ENCODE measurements at places on chromosomes 16 and 17.

- ATAC-seq, result peak; percentile 90
Measured at GRCh38 chr17:46940692-46941404, 17.9 kb downstream of the GOSR2 start.

DNA sequence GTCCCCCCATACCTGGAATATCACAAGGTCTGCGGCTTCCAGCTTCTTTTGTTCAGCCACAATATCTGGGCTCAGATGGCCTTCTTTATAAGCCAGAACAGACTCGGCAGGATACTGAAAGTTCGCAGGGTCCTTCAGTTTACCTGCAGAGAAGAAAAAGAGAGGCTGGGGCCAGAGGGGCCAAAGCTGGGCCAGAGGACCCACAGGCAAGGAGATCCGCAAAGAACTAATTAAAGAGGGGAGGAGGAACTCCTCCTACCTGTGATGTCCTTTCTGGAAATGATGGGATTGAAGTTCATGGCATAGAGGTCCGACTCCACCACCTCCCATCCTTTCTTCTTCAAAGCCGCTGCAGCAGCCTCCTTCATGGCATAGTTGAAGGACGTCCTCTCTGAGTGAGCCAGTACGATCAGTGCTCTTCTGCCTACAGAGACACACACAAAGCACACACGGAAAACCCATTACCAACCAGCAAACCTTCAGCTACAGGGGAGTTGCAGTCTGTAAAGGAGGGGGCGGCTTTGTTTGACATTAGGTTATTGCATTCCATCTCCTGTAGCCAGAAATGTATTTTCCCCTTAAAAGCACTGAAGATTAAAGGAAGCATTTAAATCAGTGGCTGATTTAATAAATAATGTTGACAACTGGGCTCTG lies 8.1 kb downstream of the NQO1 start:
- no peak for ATAC-seq

- ATAC-seq, result peak; percentile 80
Measured at GRCh38 chr17:7444682-7445618, at the start of gene CHRNB1. CHRNB1 (plus strand) TSS chr17:7445061; CDS start chr17:7445128, 67 bp downstream.

- peak; percentile 33 for ATAC-seq
Measured at GRCh38 chr16:67191411-67191994, 452 bp upstream of the E2F4 start.

- no peak for ATAC-seq
Measured at GRCh38 chr16:20887207-20887606, 13.0 kb downstream of the DCUN1D3 start.

DNA sequence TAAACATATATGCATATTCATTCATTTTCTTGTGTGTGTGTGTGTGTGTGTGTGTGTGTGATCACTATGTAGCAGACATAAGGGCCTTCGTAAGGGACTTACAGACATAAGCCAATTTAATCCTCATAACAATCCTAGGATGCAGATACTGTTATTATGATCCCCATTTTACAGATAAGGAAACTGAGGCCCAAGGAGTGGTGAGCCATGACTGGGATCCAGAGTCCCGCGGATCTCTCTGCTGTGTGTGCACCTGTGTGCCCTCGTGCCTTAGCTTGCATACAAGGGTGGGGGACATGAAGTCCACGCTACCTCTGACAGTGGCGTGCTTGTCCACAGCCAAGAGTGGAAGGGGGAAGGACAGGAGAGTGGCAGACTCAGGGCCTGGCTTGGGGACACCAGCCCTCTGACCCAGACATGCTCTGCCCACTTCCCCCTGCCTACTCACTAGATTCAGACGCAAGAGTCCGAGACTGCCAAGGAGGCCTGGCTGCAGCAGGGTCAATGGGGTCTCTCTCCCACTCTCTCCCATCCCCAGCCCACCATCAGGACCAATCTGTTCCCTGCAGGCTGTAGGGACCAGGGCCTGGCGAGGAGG lies 9.8 kb upstream of the SMTNL2 start:
- no peak for ATAC-seq

- ATAC-seq, result no peak
Measured at GRCh38 chr16:19858340-19859018, 26.2 kb downstream of the GPRC5B start.

DNA sequence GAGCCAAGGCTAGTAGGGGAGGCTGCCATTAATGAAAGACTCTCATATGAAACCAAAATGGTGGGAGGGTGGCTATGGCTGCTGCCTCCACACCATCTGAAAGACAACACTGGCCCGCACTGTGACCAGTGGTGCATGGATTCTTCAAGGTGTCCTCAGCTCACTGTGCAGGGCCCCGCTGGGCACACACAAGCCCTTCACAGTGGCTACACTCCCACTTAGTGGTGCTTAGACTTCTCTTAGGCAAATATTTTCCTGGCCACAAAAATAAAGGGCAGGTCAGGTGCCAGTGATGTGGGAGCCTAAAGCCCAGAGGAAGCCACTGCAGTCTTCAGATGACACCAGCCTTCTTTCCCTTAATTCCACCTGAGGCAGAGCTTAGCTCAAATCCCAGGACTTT lies 38.1 kb upstream of the IRX3 start:
- ATAC-seq, result no peak

DNA sequence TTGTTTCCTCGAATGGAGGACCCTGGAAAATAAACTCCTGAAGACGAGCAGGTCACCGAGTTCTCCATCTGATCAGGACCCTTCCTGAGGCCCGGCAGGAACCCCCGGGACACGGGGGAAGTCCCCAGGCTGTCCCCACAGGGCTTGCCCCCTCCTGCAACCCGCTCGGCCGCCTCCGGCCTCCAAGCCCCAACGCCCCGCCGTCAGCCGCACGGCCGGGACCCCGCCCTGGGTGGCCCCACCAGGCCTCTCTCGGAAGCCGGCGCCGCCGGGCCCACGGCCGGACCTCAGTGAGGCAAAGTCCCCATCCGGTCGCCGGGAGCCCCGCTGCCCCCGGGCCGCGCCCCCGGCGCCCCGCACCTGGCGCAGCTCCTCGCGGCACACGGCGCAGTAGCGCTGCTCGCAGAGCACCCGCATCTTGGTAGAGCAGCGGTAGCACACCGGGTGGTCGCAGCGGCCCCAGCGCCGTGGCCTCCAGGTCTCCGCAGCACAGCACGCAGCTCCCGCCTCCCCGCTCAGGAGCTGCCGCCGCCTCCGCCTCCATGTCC lies 383 bp downstream of the ZNF598 start:
- ATAC-seq, result peak; percentile 37

- no peak for ATAC-seq
Measured at GRCh38 chr17:66542129-66542966, 239.9 kb downstream of the PRKCA start.

DNA sequence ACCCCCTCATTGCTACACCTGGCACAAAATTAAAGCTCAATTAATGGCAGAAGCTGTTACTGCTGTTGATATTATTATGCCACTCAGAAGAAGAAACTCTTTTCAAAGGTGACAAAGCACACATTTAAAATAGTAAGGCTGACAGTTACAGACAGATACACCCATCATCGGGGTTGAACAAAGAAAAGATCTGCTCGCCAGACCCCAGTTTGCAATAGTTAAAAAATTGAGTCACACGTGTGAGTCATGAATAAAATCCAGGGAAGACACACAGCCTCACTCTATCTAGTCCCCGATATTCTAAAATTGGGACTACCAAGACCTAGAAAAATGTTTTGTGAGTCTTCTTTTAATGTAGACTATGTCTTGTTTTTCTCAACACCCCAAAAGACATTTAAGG lies 330.0 kb upstream of the SOX9 start:
- ATAC-seq, result no peak

- ATAC-seq, result no peak
Measured at GRCh38 chr16:30131869-30132475, 9.0 kb upstream of the MAPK3 start.

- no peak for ATAC-seq
Measured at GRCh38 chr16:30750201-30750600, 2.0 kb downstream of the PHKG2 start.

DNA sequence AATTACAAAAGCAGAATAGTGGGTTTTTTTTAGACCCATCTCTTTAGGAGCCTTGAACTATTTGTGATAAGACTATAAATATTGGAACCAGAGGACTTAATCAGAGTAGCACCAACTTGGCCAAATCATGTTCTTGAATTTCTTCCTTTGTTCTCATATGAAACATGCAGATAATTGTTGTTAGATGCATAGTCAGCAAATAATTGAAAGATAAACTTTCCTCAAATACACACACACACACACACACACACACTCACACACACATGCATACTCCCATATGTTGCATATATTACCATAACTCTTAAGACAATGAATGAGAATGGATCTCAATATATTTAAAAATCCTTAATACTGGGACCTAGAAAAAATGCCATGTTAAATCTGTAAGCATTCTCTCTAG lies 310.4 kb downstream of the KCNJ2 start:
- ATAC-seq, result no peak

DNA sequence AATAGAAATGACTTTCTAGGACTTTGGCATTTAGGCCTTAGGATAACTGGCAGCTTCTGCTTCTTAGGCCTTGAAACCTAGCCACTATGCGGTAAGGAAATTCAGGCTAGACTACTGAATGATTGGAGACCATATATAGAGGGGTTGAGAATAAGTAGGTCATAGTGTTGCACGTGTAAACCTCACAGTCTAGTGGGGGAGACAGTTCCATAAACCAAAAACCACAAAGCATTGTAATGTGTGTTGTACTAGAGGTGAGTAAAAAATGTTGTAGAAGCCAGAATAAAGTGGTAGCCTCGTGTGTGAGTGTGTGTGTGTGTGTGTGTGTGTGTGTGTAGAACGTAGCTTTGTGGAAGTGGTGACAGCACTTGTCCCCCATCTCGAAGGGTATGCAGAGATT lies 188.5 kb downstream of the MAP2K6 start:
- no peak for ATAC-seq

DNA sequence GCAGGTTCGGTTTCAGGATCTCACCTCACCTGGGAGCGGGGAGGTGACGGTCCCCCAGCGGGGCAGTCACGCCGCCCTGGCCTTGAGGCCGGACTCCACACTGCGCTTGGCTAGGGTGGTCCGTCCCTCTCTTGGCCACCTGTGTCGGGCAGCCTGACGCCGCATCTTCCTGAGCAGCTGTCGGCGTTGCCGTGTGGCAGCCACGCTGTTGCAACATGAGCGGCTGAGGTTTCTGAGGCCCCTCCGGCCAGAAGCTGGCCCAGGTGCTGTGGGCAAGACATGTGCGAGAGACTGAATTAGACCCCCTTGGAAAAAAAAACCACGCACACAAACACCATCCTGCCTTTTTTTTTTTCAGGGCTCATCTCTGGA lies 49.2 kb downstream of the IRF8 start:
- no peak for ATAC-seq

DNA sequence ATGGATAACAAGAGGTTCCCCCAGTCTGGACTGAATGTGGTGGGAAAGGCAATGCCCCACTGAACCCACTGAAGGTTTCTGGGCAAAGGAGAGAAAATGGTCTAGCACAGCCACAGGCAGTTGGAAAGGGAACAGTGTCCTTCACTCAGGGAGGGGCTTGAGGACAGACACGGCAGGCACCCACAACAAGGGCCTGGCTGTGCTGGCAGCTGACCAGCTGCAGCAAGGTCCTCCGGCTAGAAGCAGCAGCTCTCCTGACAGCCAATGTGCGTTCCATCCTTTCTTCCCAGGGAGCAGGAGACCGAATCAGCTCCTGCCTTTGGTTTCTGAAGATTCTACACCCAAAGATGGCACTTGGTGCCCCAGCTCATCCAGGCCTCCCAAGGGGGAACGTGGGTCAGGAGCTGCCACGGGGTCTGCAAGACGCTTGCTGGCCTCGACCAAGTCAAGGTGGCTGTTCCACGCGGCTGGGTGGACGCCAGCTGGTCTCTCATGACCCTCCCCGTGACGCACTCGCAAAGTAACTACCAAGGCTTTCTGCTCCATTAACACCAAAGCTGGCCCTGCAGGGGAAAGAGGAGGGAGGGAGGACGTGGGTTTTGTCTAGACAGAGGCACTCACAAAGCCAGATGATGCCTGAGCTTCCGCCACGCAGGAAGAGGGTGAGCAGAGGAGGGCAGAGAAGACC lies 11.1 kb downstream of the ABR start:
- ATAC-seq, result no peak

- ATAC-seq, result no peak
Measured at GRCh38 chr16:50611332-50611934, 63.2 kb downstream of the NKD1 start.

DNA sequence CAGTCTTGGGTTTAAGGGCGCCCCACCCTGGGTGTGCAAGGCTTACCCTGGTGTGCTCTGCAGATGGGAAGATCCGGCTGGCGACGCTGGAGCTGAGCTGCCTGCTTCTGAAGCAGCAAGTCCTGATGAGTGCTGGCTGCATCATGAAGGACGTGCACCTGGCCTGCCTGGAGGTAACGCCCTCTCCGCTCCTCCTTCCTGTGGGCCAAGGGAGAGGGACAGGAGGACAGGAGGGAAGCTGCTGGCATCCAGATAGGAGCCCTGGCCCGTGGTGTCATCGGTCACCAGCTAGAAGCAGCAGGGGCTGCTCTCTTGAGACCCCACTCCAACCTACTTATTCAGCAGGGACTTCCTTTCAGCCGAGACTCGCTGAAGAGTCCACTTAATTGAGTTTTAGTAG lies 97.8 kb downstream of the CLEC16A start:
- no peak for ATAC-seq

DNA sequence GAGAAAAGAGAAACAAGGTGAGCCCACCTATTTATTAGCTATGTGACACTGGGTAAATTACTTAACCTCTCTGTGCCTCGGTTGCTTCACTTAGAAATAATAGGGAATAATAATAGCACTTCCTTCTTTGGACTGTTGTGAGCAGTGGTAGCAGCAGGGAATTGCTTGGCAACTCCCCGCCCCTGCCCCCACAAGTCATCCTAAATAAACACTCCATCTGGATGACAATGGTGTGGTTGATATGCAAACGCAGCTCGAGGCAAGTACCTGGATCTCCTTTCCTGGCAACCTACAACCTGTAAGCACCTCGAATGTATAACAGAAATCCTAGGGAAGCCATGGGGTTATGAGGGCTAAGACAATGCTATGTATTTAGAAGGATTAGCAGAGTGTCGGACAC lies 9.1 kb downstream of the TEKT3 start:
- no peak for ATAC-seq

DNA sequence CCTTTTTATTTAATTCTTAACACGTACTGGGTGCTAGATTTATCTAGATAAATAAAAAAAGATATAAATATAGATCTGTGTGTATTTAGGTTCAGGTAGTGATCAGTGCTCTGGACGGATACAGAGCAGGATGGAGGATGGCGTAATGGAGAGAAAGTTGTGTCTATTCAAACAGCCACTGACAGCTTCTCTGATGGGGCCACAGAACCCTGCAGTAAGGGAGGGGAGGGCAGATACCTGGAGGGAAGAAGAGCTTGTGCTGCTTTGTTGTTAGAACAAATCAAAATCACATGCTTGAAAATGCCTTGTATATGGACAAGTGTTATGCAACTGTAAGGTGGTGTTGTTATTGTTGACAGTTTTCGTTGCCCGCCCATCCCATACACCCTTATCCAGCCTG lies 170.2 kb downstream of the UTP18 start:
- no peak for ATAC-seq

- peak; percentile 38 for ATAC-seq
Measured at GRCh38 chr17:34542700-34543336, 36.6 kb upstream of the TMEM132E start.

Measured in motor neuron (in vitro differentiated cells).